GM23248 (cell line): ENCODE measurements at places on chromosomes 4 and X.

DNA sequence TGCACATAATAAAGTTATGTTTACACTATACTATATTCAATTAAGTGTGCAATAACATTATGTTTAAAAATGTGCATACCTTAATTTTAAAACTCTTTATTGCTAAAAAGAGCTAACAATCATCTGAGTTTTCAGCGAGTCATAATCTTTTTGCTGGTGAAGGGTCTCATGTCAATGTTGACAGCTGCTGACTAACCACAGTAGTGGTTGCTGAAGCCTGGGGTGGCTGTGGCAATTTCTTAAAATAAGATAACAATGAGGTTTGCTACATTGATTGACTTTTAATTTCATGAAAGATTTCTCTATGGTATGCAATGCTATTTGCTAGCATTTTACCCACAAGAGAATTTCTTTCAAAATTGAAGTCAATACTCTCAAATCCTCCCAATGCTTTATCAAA, 58.6 kb downstream of the C4orf46 start:
- no peak for DNase-seq
- no peaks in the 10 kb centered on the region for H3K36me3 ChIP-seq
- H3K4me3 ChIP-seq = no peak overlapping the region

DNA sequence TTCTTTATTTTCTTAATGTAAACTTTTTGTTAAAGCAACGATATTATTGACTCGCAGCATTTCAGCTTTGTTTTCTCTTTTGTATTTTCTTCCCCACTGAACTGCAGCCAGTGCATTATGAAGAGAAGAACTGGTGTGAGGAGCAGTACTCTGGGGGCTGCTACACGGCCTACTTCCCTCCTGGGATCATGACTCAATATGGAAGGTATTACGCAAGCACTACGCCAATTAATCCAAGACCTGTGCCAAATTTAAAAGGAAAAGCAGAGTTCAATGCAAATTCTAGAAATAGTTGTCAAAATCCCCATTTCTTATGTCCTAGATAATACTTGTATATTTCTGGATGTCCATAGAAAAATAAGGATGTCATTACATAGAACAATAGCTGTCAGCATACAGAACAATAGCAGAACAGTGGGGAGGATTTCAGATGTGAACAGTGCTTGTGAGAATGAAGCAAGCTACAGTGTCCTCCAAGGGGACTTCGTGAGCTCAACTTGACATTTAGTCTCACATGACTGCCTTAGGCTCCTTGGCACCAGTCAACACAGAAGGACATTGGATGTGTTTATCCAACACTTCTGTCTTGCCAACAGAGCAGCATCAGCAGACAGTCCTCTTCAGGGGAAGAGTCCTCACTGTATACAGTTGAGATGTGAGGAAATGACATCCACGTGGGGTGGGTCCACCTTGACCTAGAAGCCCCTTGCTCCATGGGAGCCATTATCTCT, 85.9 kb downstream of the MAOA start:
- H3K4me1 ChIP-seq = no peaks in the 10 kb centered on the region
- no peaks in the 10 kb centered on the region for H3K27me3 ChIP-seq
- H3K36me3 ChIP-seq = no peaks in the 10 kb centered on the region
- no peak overlapping the region for H3K4me3 ChIP-seq
- peak; percentile 50 for DNase-seq

DNA sequence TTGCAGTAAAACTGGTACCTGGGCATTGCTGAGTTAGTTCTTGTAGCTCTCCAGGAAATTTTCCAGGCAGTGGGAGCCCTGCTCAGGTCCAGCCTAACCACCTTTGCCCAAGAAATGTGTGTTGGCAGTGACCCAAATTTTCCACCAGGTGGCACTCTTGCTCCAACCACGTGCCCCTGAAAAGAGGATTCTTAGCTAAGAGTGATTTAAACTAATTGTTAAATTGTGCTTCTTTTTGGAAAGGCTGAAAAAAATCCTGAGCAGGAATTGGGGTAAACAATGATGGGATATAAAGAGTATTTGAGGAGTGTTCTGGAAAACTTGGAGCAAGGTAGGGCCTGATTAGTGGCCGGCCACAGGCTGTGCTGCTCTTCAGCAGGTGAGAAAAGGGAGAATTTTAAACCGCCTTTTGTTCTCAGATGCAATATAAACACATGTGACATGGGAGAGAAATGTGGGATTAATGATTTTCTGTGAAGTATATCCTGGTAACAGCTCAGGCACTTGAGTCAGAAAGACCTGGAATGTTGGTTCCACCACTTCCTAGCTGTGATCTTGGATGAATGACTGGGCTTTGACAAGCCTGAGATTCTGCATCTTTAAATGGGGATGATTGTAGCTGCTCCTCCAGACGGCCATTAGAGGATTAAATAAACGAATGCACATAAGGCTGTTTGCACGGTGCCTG, 219.6 kb downstream of the PTTG2 start:
- no peaks in the 10 kb centered on the region for H3K36me3 ChIP-seq
- peak; percentile 73 for DNase-seq
- no peaks in the 10 kb centered on the region for H3K27me3 ChIP-seq
- peak overlapping the region; percentile 8; the same call in 1 of the 2 replicates for H3K27ac ChIP-seq
- no peak overlapping the region for H3K4me3 ChIP-seq

- H3K4me3 ChIP-seq = no peak within 1 kb of the TSS
- H3K27ac ChIP-seq = no peak within 1 kb of the TSS
- peak; percentile 88 for DNase-seq
- H3K36me3 ChIP-seq = no peaks in the 10 kb centered on the region
Observed at GRCh38 chrX:16123222-16123786, at the start of gene GRPR. Gene GRPR, plus strand, starts transcription at chrX:16123565. Its CDS starts 389 bp downstream, at chrX:16123954.

DNA sequence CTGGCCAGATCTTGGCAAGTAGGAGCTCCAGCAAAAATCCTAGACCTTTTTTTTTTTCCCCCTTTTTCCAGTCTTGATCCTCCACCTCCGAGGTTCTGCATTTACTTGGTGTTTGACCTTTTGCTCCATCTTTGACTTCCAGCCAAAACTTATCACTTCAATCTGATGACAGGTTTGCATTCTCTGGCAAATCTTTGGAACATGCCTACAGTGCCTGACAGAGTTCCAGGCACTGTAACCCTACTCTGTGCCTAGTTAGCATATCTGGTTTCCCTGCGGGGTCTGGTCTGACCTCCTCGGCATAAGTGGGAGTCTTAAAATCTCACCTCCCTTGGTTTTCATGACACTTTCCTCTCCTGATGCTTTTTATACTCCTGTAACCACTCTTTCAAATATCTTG, 39.4 kb upstream of the NR3C2 start:
- H3K27ac ChIP-seq = no peak overlapping the region
- H3K36me3 ChIP-seq = no peaks in the 10 kb centered on the region
- DNase-seq = no peak
- no peak overlapping the region for H3K4me3 ChIP-seq
- H3K4me1 ChIP-seq = no peaks in the 10 kb centered on the region

GRCh38 chrX:1074755-1075154, 137.7 kb downstream of the CRLF2 start:
- H3K27me3 ChIP-seq = no peaks in the 10 kb centered on the region
- no peak overlapping the region for H3K4me3 ChIP-seq

GRCh38 chr4:56607926-56608325, 73.2 kb downstream of the HOPX start:
- no peaks in the 10 kb centered on the region for H3K36me3 ChIP-seq
- no peak for DNase-seq
- no peak overlapping the region for H3K27ac ChIP-seq
- H3K4me1 ChIP-seq = no peaks in the 10 kb centered on the region
- no peak overlapping the region for H3K4me3 ChIP-seq

- H3K36me3 ChIP-seq = 0 out of 2 replicates have a peak, but pooled peaks cover 7% of the 10 kb centered on the region
- H3K4me1 ChIP-seq = peaks cover 24% of the 10 kb centered on the region
- H3K4me3 ChIP-seq = no peak overlapping the region
- H3K27me3 ChIP-seq = no peaks in the 10 kb centered on the region
- peak; percentile 52 for DNase-seq
Observed at GRCh38 chr4:3201718-3202702, 46.9 kb upstream of the MSANTD1 start.

DNA sequence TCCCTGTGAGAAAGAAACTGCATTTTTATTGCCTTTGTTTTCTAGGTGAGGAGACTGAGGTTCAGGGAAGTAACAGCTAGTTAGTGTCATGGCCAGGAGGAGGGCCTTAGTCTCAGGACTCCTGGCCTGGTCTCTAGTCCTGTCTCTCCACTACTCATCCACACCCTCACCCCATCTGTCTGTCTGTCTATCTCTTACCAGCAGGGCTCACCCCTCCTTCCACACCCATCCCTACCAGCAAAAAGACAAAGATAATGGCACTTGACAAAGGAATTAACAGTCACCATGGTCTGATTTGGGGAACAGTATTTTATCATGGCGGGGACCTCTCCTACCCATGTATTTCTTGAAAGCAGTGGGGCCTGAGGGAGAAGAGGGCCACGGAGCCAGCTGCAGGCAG, 125.8 kb downstream of the REPS2 start:
- H3K27ac ChIP-seq = no peak overlapping the region
- no peaks in the 10 kb centered on the region for H3K4me1 ChIP-seq
- no peaks in the 10 kb centered on the region for H3K27me3 ChIP-seq

- no peak overlapping the region for H3K27ac ChIP-seq
- DNase-seq = no peak
- H3K27me3 ChIP-seq = no peaks in the 10 kb centered on the region
- H3K4me1 ChIP-seq = no peaks in the 10 kb centered on the region
- H3K36me3 ChIP-seq = no peaks in the 10 kb centered on the region; the same call in 1 of the 2 replicates
Observed at GRCh38 chr4:40831146-40831907, 81.6 kb downstream of the NSUN7 start.

GRCh38 chr4:122224348-122224747, 72.2 kb downstream of the BLTP1 start:
- H3K27me3 ChIP-seq = no peaks in the 10 kb centered on the region
- DNase-seq = peak; percentile 23
- peaks cover 13% of the 10 kb centered on the region for H3K36me3 ChIP-seq
- no peak overlapping the region for H3K27ac ChIP-seq

- H3K4me1 ChIP-seq = peaks cover 14% of the 10 kb centered on the region
- no peaks in the 10 kb centered on the region for H3K36me3 ChIP-seq
- peak overlapping the region; percentile 25 for H3K27ac ChIP-seq
- peak; percentile 92 for DNase-seq
Observed at GRCh38 chr4:183398298-183399125, 45.9 kb upstream of the CDKN2AIP start.

DNA sequence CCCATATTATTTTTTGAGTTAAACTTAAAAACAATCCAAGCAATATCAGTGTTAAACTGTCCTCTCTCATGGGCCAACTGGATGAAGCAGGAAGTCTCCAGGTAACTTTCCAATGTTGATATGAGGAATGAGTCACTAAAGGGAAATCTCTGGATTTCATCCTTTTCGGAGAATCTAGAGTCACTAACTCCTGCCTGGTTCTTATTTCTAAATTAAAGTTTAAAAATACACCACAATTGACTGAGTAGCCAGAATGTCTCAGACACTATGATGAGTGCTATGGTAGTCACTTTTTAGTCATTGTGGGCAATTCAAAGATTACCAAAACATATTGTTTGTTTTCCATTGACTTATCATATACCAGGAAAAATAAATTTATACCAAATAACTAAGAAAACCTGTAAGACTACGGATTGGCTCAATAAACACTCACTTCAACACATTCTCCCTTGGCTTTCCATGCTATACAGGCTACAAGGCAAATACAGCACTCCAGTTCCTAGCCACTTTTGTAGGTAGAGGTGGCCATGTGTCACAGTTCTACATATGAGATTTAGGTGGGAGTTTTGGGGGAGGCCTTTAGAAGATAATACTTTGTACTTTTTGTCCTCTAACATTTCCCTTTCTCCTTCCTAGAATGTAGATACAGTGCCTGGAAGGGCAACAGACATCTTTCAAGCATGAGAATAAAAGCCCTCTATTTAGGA, 8.6 kb downstream of the SLC9B2 start:
- no peaks in the 10 kb centered on the region for H3K27me3 ChIP-seq
- H3K36me3 ChIP-seq = peaks cover 7% of the 10 kb centered on the region; the same call in 1 of the 2 replicates
- H3K4me3 ChIP-seq = no peak overlapping the region
- DNase-seq = peak; percentile 72
- H3K27ac ChIP-seq = peak overlapping the region; percentile 65

- H3K4me3 ChIP-seq = no peak overlapping the region
- no peaks in the 10 kb centered on the region for H3K27me3 ChIP-seq
- H3K4me1 ChIP-seq = no peaks in the 10 kb centered on the region
- DNase-seq = no peak
- no peaks in the 10 kb centered on the region for H3K36me3 ChIP-seq
- H3K27ac ChIP-seq = no peak overlapping the region
Observed at GRCh38 chrX:79630033-79631009, 263.2 kb upstream of the ITM2A start.

DNA sequence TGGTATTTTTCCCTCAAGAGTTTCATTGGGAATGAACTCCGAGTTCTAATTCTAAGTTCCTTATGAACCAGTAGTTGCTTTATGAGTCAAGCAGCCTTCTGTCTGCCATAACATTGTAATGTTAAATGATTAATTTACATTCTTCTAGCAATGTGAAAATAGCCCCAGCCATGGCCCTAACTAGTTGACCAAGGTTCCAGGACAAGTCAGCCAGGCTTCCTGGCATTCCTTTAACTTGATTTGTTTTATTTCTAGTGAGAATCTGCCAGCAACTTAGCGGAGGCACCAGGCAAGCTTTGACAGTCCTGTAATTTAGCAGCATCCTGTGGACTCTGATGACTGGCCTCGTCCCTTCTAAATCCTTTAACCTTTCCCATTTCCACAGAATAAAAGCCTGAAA, 69.0 kb downstream of the GLRA2 start:
- H3K27me3 ChIP-seq = no peaks in the 10 kb centered on the region
- no peaks in the 10 kb centered on the region for H3K36me3 ChIP-seq

DNA sequence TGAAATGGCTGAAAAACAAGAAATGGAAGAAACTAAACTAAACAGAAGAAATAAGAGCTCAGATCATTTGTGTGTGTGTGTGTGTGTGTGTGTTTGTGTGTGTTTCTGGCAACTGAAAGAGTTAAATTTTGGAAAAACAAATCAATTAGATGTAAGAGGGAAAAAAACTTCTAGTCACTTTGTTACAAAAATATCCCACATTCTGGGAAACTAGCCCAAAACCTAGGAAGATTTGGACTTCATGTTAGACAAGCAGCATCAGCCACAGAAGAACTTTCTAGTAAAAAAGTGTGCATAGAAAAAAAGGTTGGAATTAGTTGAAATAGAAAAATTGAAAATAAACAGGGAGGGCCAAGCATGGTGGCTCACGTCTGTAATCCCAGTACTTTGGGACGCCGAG, 111.6 kb upstream of the PRKG2 start:
- DNase-seq = no peak
- no peaks in the 10 kb centered on the region for H3K36me3 ChIP-seq
- H3K27me3 ChIP-seq = no peaks in the 10 kb centered on the region
- no peak overlapping the region for H3K4me3 ChIP-seq
- H3K4me1 ChIP-seq = peaks cover 4% of the 10 kb centered on the region; the same call in 1 of the 2 replicates

GRCh38 chrX:153375571-153375970, 25.6 kb downstream of the PNMA6E start:
- no peak overlapping the region for H3K4me3 ChIP-seq
- no peak overlapping the region for H3K27ac ChIP-seq
- DNase-seq = no peak
- H3K4me1 ChIP-seq = no peaks in the 10 kb centered on the region
- H3K36me3 ChIP-seq = no peaks in the 10 kb centered on the region
